GM06990 (cell line): ENCODE measurements at places on chromosomes 3 and 15.
A peak's percentile ranks its signal among the peaks of the same experiment; 100 is the strongest.

DNA sequence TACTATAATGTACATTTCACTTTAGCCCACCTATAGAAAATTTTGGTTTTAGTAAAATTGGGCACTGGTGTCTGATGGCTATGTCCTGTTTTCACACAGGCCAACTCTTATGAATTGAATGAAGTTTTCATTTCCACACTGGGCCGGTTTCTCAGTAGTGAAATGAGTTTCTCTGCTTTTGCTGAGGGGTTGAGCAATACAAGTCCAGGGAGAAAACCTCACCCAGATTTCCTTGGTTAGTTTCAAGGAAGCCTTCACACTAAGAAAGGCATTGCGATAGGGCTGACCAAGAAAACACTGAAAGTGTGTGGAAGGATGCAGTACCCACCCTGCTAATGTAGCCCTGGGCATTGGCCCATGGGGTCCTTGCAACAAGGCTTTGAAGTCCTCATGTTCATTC, 331.5 kb upstream of the CFAP20DC start:
- DNase-seq, result peak; percentile 44

DNA sequence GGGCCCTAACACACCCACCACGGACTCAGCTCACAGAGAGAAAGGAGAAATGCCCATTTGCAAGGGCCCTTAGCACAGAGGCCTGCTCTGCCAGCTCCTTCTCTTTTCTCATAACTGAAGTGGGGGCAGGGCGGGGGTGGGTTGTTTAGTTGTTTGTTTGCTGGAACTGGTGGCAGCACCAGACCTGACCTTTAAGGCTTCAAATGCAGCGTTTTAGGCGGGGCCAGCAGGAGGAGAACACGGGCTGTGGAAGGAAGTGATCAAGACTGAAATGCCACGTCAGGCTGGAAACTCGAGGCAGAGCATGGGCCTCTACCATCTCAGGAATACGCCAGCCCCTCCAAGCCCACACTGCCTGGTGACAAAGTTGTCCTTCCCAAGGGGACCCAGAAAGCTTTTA, 9.3 kb downstream of the CACNA2D2 start:
- no peak for DNase-seq

GRCh38 chr3:156750191-156750873, 75.8 kb upstream of the LEKR1 start:
- DNase-seq, result no peak

DNA sequence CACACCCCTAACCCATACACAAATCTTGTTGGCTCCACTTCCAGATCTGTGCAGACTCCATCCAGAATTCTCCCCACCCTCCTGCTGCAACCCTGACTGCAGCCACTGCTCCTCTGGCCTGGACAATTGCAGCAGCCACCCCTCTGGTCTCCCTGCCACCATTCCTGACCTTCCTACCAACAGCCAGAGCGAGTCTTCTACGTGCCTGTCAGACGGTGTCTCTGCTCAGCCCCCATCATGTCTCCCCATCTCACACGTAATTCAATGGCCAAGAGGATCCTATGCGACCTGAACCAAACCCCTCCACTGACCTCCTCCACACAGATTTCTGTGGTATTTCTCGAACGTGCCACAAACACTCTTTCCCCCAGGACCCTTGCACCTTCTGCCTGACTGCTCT, 103.3 kb downstream of the TPRA1 start:
- DNase-seq, result no peak

DNA sequence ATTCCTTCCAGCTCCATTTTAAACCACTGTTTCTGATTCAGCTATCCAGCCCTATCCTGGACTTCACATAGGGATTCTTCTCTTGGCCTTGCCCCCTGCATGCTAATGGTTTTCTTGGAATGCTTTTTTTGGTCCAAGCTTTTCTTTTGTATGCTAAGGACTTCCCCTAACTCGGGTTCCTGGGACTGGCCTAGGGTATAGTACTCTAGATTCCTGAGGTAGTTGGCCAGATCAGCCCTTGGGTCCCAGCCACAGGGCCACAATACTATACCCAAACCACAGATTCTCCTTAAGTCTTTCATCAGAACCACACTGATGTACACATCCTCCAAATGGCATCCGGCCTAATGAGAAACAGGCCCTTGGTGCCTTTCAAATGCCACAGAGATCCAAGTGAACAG, 2.8 kb downstream of the FYCO1 start:
- no peak for DNase-seq

- no peak for DNase-seq
Observed at GRCh38 chr15:63879211-63879610, 45.5 kb upstream of the HERC1 start.

DNA sequence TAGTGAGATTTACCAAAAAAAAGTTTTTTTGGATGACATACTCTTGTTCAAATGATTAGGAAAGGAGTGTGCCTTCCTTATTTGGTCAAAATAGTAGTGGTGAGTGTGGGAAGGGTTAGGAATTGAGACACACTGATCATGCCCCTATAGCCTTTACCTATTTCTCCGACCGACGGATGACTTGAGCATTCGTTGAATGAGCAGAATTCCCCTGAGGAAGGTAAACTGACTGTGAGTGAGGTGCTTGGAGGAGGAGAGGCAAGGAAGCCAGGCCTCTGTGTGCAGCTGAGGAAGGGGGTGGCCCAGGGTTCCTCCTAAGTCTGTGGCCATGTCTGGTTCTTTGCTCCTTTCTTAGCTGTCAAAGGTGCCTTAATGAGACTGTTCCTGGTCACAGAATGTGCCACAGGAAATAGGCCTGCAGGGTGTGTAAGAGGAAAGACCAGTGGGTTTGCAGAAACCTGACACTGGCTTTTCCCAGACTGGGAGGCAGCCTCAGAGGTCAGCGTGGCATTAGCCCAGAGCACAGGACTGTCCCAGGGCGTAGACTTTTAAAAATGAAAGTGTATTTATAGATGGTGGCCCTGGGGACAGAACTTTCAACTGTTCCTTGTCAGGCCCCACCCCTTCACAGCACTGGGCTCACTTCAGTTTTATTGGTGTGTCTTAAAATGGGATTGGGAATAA, 307.7 kb upstream of the C2CD4B start:
- no peak for DNase-seq

- DNase-seq, result no peak
Observed at GRCh38 chr3:25173606-25174005, 254.5 kb upstream of the RARB start.

DNA sequence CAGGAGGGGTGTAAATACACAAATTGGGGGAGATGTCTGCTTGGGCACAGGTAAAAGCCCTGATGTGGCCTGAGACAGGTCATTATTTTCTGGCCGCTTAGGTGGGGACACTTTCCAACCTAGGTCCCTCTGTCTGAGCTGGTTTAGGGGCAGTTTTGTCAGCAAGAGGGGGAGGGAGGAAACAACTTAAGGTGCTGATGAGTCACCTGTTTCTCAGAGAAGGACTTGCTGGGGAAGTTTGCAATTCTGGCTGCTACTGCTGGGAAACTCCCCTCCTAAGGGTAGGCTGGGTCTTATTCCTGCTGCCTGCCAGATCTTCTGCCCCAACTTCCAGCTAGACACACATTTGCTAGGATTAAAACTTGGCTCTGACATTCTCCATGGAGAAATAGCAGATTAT, 4.8 kb upstream of the RHOV start:
- no peak for DNase-seq

GRCh38 chr15:69288531-69289341, 10.0 kb upstream of the PAQR5 start:
- no peak for DNase-seq

DNA sequence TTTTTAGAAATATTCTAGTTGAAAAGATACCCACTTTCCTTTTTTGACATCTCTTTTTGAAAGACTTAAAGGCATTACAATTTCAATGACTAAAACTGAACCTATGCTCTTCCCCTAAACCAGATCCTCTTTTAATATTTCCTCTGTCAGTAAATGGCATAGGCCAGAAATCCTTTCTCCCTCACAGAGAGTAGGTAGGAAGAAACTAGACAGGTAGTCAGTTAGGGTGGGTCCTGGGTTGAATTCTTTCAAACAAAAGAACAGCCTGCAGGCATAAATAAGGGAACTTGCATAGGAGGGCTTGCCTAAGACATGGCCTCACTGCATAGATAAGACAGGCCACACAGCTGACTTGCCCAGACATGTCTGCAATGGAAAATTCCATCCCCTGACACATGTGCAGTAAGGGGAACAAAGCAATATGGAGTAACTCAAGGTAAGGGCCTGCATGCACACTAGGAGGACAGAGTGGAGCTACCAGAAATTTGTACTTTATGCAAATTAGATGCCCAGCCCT, 23.1 kb downstream of the PLSCR5 start:
- no peak for DNase-seq

DNA sequence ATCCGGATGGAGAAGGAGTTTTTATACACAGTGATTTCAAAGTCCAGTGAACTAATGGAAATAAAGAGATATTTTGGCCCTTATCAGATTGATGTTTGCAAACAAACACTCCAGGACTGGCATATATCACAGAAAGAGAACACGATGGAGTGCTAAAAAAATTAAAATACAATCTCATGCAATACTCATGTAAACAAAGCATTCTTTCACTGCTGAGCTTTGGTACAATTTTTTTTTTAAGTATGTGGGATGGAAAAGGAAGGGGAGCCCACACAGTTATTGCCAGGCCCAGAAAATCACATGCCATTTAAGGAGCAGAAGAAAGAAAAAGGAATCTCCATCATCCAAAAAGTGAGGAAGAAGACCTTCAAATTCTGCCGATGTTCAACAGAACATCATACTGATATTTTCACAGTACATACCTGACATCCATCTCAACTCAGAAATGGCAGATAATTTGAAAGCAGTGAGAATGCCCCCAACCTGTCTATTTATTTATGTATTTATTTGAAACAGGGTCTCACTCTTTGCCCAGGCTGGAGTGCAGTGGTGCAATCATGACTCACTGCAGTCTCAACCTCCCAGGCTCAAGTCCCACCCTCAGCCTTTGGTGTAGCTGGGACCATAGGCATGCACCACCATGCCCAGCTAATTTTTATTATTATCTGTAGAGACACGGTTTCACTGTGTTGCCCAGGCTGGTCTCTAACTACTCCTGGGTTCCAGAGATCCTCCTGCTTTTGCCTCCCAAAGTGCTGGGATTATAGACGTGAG, 107.5 kb upstream of the SLC2A2 start:
- no peak for DNase-seq

GRCh38 chr3:169173231-169173630, 490.3 kb downstream of the MECOM start:
- no peak for DNase-seq
